ENCODE measurements at places on chromosomes 6 and 20.
A peak's percentile ranks its signal among the peaks of the same experiment; 100 is the strongest.

DNA sequence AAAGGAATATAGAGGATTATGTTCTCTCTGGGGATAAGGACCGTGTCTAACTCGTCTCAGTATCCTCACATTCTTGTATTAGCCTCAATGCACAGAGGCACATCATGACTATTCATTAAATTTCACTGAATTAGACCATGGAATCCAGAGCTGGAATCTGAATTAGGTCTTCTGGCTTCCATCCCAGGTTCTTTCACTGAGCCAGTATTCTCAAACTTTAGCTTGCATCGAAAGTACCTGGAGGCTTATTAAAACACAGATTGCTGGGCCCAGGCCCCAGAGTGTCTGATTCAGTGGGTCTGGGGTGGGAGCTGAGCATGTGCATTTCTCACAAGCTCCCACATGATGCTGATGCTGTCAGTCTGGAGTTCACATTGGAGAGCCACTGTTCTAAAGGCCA is 142.0 kb downstream of the UST start:
- DNase-seq = no peak

GRCh38 chr6:116136933-116137340 is 11.0 kb upstream of the COL10A1 start:
- DNase-seq = no peak

DNA sequence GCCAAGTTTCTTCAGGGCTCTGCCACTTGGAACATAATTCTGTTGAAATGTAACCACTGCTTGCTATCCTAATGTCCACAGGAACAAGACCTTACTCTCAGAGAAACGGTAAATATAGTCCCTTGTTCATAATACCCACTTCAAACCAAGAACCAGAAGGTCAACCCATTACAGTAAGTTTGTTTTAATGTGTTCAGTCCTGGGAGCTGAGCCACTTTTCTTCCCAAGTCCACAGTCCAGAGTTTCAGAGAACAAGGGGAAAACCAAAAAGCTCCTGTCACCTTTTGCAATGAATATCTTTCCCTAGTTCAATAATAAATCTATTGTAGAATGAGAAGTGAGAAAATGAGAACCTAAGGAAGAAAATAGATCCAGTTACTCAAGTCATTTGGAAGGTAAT is 431.9 kb upstream of the MANEA start:
- no peak for DNase-seq

DNA sequence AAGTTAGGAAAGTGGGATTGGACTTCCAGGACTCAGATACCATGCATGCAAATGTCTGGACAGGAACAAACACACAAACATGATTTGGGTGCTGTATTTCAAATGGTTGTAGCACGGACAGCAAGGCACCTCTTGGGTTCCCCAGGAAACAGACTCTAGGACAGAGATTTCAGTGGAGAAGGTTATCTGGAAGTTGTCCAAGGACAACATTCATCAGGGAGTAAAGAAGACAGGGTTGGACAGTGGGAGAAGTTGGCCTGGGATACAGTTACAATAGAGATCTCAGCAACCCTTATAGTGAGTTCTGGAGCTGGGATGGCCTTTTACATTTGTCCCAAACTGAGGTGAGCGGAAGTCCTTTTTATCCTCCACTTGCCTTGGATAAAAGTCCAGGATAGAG is 19.8 kb upstream of the TINAG start:
- DNase-seq = no peak

GRCh38 chr6:158758941-158759479 is 60.2 kb downstream of the EZR start:
- peak; percentile 46 for DNase-seq

GRCh38 chr20:13632431-13632830 is 6.3 kb downstream of the TASP1 start:
- no peak for DNase-seq

GRCh38 chr6:120122401-120122800 is 772.8 kb upstream of the MAN1A1 start:
- no peak for DNase-seq

DNA sequence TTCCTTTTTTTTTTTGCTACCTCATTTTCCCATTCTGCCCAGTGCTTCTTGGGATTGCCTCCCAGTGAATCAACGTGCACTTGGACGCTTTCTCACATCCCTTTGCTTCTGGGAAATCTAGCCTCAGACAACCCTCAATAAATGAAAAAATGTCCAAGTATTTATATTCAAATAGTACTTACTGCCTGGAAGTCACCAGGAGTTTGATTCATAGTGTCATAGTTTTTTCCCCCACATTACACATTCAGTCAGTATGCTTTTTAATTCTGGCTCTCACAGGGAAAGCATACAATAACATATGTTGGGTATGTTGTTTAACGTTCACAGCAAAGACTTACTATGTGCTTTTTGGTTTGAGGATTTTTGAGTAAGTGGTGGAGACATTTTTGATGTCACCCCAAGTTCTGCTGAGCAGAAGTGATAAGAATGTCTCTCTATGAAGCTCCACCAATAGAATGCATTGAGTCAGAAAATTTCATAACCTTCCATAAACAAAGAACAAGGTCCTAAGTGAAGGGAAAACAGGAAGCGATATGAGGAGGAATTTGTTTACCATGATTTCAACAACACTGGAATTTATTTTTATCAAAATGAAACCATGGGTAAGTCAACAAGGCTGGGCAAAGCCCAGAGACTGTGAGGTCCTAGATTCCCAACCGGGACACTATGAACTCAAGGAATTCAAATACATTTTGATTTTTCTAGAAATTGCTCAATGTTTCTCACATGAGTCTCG is 301.2 kb upstream of the BMP2 start:
- DNase-seq = no peak

- DNase-seq = no peak
These were observed 9.0 kb upstream of the FAM110A start for GRCh38 chr20:824490-824889.

GRCh38 chr20:55678126-55678525 is 327.2 kb downstream of the CBLN4 start:
- no peak for DNase-seq

- no peak for DNase-seq
These were observed 76.9 kb downstream of the TXNDC5 start for GRCh38 chr6:7833751-7834070.

GRCh38 chr20:33423141-33423834 is 20.3 kb downstream of the SNTA1 start:
- DNase-seq = no peak

DNA sequence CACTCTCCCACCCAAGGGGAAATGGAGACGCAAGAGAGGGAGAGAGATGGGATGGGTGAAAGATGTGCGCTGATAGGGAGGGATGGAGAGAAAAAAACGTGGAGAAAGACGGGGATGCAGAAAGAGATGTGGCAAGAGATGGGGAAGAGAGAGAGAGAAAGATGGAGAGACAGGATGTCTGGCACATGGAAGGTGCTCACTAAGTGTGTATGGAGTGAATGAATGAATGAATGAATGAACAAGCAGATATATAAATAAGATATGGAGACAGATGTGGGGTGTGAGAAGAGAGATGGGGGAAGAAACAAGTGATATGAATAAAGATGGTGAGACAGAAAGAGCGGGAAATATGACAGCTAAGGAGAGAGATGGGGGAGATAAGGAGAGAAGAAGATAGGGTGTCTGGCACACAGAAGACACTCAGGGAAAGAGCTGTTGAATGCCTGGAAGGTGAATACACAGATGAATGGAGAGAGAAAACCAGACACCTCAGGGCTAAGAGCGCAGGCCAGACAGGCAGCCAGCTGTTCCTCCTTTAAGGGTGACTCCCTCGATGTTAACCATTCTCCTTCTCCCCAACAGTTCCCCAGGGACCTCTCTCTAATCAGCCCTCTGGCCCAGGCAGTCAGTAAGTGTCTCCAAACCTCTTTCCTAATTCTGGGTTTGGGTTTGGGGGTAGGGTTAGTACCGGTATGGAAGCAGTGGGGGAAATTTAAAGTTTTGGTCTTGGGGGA is 754 bp downstream of the TNF start:
- no peak for DNase-seq

- no peak for DNase-seq
These were observed 103.4 kb upstream of the MLN start for GRCh38 chr6:33907227-33907626.

DNA sequence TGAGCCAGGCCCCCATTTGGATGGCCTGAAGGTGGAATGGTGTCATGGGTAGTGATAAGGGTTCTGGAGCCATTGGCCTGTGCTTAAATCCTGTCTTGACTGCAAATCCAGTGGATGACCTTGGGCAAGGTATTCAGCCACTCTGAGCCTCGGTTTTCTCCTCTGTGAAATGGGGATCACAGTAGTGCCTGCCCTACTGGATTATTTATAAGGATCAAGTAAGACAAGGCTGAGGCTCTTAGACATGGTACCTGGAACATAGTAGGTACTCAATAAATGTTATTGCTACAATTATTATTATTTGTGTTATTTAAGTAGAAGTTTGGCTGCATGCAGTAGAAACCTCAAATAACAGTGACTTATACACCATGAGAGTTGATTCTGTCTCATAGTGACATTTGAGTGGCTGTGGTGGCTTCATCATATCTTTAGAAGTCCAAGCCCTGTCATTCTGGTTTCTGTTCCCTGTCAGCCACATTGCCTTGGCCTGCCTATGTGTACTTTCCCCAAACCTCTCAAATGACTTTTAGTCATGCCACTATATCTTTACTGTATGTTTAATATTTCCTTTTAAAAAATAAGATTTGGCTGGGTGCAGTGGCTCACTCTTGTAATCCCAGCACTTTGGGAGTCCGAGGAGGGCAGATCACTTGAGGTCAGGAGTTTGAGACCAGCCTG is 37.6 kb upstream of the CHMP4B start:
- DNase-seq = no peak

DNA sequence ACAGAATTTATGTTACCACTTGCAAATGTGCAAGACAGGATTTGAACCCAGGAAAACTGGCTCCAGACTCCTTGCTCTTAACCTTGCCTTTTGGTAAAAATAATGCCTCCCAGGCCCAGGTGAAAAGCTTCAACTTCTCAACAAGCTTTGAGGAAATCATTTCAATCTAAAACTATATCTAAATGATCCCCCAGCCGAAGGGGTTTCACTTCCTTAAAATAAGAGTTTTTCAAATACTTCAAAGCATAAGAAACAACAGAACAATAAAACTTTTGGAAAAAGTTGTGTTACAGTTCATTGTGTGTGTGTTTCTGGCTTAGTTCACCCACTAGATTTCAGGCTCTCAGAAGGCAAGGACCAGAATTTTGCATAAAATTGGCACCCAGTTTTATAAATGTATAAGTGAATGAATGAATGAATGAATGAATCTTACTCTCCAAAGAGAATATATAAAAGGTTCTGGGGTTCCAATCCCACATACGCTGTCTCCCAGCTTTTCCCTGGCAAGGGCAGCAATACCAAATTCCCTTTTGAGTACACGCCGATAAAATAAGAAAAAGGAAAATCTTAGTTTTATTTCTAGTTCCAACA is 5.4 kb downstream of the OR2H2 start:
- no peak for DNase-seq

GRCh38 chr6:169968541-169969270 is 217.3 kb downstream of the ERMARD start:
- DNase-seq = no peak

- no peak for DNase-seq
These were observed 103.1 kb upstream of the ENPP5 start for GRCh38 chr6:46273911-46274310.

DNA sequence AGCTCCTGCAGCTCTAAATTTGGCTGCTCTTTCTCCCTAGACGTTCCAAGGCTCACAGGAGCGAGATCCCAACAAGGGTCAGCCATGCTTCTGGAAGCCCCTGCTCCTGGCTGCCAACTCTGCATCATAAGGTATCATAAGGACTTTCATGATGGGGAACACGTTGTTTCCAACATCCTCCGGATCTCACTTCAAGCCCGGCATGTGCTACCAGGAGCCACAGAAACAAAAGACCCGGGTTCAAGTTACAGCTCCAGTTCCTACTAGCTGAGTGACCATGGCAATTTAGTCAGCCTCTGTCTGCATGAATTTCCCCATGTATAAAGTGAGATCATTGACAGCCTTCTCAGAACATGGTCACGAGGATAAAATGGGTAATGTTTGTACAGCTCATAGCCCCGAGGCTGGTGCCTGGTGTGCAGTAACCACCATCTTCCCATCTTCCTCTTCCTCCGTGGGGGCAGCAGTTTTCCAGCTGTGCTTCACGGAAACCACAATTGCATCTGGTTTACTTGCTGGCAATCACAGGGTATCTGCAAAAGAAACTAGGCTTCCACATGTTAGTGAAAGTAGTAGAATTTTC is 209.0 kb upstream of the ECI2 start:
- DNase-seq = peak; percentile 49

DNA sequence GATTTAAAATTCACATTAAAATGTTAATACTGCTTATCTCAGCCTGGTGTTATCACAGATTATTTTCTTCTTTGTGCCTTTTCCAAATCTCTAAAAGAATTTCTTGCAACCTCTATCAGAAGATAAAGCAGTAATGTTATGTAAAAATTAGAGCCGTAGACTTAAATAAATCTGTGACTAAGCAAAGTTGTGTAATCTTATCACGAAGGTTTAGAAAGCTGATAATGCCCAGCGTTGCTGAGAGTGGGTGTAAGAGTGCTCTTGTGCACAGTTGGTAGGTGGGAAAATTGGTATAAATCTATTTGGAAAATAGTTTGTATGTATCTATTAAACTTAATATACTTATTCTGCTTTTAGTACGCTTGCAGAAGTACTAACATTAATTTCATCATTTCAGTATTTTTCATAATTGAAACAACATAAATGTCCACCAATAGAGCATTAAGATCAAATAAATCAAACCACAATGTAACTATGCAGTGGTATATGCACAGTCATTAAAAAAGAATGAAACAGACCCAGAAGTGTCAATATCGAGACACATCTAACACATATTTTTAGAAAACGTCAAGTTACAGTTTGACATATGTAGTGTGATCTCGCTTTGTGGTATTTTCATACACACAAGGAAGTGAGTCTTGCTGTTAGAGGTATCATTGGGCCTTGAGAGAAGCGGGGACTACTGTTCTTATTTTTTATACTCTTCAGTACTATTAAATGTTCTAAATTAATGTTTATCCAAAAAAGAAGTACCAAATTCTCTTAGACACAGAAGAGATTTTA is 54.4 kb upstream of the PBOV1 start:
- no peak for DNase-seq

GRCh38 chr6:52233975-52234823 is 10.1 kb downstream of the IL17F start:
- DNase-seq = no peak

- DNase-seq = no peak
These were observed 185.5 kb upstream of the AKAP12 start for GRCh38 chr6:151054306-151054705.

GRCh38 chr6:20605581-20605980 is 71.3 kb downstream of the CDKAL1 start:
- no peak for DNase-seq

Data from NCI-H2107 (cell line).